Cortex of kidney (tissue), 1 donor: ENCODE measurements at places on chromosomes 6 and 20.

DNA sequence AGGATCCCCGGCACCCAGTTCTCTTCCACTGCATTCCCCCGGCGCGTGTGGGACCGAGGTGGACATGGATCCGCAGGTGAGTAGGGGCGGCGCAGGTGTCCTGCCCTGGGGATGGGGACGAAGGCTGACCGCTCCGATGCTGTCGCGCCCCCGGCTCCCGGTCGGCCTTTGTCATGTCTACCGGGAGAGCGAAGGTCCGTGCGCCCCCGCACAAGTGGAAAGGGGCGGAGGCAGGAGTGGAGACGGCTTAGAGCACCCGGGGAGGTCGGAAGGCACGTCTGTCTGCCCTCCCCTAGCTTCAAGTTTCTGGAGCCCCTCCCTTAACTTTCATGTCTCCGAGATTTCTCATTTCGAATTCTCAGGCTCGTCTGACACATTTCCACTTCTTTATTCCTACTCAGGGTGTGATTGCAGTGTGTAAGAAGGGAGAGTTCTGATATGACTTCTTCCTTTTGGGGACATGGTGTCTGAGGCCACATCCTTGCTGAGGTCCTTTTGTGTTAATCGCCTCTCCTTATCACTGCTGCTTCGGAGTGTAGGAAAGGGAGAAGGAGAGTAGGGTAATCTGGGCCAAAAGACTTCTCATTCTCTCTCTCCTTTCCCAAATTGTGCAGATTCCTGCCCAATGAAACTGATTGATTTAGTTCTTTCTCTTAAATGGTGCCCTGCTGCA, 435 bp downstream of the KIFC1 start:
- no peak for DNase-seq

DNA sequence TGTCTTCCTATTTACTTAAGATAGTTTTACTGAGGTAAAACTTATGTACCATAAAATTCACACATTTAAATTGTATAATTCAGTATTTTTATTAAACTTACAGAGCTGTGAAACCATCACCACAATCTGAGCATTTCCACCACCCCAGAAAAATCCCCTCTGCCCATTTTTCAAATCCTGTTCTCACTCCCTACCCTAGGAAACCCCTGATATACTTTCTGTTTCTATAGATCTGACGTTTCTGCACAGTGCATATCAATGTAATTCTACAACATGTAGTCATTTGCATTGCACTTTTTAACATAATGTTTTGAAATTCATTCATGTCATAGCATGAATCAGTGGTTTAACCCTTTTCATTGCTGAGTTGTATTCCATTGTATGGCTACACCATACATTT, 96.7 kb upstream of the OPRM1 start:
- no peak for DNase-seq

GRCh38 chr20:11982289-11982954, 64.7 kb downstream of the BTBD3 start:
- no peak for DNase-seq

DNA sequence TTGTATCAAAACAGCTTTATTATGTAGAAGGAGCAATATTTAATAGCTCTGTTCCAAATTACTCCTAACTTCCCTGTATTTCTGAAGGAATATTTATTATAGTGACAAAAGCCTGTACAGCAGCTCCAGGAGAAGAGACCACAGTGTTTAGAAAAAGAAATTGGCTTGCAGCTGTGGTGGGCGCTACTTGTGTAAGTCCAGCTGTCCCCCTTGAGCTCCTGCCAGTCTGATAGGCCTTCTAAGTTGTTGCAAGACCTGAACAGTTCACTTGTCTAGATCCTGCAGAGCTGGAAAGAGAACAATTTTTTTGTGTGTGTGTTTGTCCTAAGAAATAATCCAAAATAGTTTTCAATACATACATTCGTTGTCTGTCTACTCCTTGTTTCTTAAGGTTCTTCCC, 86.6 kb downstream of the JARID2 start:
- DNase-seq: no peak

DNA sequence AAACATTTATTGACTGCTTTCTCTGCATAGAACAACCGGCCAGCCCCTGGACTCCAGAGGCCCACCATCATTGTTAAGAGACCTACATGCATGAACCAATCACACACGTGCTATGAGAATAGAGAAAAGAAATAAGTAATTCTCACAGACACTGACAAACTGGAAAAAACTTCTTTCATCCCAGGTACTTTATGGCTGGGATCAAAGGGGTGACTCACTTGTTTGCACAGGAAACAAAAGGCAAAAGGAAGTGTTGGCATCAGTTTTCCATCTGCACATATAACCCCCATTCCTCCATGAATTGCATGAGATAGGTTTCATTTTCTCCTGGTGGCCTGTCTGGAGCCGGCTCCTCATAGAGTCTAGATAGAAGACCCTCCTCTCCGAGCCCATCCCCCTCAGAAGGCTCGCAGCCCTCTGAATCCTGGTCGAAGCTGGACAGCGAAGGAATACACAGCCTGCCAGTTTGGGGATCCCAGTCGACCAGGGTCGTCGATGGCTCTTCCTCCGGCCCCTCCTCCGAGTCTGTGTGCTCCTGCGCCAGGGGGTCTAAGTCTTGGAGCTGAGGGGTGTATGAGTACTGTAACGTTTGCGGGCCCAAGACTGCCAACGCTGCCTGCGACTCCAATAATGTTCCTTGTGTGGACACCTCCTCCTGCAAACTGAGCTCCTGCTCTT, 43.3 kb downstream of the IL20RA start:
- DNase-seq: no peak
